ENCODE measurements at places on chromosomes 12 and 14.
A peak's percentile ranks its signal among the peaks of the same experiment; 100 is the strongest.

DNA sequence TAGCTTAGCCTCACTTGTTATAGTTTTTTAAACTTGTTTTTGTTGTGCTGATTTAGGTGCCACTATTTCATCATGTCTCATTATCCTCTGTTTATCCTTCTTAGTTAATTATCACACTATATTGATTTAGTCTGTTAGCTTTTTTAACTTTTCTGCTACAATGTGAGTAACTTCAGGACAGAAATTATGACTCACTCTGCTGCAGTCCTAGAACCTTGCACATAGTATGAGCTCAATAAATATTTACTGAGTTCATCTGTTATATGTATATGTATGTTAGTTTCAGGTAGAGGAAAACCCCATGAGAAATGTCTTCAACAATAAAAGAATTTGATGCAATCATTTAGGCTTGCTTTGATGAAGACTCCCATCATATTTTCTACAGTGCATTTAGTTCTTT is 224.3 kb upstream of the NAV3 start:
- DNase-seq: no peak

DNA sequence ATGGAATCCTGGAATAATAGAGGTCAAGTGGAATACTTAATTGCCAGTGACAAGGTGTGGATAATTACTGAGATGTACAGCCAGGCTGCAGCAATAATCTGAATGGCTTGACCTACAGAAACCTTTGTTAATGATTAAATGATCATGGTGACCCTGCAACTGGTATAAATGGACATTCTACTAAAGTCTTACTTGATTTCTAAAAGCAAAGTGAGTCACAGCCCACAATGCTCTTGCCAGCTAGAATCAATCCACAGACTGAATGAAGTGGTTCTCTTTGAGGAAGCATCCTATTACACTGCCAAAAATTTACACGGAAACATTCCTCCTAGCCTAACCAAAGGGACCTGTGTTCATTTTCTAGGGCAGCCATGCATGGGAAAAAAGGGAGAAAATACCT is 518.5 kb downstream of the SOX5 start:
- DNase-seq: no peak

- DNase-seq: no peak
Measured at GRCh38 chr12:32437095-32437515, 37.7 kb downstream of the FGD4 start.

GRCh38 chr12:30016540-30017055 is 232.9 kb upstream of the TMTC1 start:
- no peak for DNase-seq

DNA sequence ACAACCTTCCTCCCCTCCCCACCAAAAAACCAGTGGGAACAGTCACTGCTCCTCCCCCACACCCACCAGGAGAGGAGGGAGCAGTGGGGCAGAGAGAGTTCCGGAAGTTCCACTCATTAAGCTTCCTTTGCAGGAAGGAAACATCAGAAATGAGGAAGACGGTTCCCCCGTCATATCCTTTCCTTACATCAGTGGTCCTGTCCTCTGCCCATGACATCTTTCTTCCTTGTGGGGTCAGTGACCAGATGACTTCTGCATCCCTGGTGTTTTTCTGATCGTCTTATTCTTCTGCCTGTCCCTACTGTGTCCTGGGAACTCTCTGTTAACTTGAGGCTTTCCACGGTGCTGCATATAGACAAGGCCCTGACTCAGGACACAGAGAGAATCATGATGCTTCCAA is 40.8 kb upstream of the SPTLC2 start:
- no peak for DNase-seq

GRCh38 chr14:64502456-64502855 is 1.2 kb downstream of the ZBTB25 start:
- DNase-seq: peak; percentile 64

DNA sequence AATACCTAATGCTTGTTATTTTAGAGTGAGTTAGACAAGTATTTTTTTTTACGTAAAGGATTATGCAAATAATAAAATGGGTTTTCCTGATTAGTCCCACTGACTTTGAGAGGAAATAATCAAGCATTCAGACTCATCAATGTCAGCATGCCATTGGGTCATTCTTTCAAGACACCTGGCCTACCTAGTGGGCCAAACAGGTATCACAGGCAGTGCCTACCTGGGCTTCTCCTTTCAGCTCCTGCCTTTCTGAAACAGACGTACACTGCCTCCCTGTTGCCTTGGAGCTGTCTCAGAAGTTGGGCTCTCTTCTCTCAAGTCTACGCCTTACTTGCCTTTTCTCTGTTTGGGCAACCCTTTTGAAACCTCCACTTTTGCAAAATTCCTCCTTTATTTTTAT is 545.6 kb downstream of the SNAPC1 start:
- no peak for DNase-seq

DNA sequence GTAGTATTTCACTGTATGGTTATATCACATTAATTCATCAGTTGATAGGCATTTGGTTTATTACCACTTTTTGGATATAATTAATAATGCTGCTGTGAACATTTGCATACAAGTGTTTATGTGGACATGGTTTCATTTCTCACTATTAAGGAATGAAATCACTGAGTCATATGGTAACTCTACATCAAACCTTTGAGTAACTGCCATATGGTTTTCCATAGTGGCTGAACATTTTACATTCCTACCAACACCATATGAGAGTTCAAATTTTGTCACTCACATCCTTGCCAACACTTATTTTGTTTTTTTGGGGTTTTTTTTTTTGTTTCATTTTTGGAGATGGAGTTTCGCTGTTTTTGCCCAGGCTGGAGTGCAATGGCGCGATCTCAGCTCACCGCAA is 30.2 kb upstream of the EAPP start:
- no peak for DNase-seq

- no peak for DNase-seq
Measured at GRCh38 chr12:123971770-123972456, 718 bp downstream of the CCDC92 start.

GRCh38 chr12:132056951-132057350 is 87.2 kb downstream of the DDX51 start:
- no peak for DNase-seq

DNA sequence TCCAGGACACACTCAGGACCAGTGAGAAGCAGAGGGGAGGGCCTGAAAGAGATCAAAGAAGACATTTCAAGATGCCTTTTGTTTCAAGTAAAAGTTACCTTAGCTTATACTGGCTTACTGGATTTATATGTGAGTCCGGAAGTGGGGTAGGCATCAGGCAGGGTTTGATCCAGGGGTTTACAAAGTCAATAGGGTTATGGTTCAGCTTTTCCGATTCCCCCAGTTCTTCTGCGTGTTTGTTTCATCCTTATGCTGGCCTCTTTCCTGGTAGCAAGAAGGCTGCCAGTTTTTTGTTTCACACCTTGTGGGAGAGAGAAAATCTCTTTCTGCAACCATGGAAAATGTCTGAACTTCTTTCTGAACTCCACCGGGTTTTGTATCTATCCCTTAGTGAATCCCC is 126.3 kb downstream of the ESRRB start:
- DNase-seq: no peak

GRCh38 chr14:102929241-102930137 is 7.0 kb downstream of the AMN start:
- DNase-seq: no peak

DNA sequence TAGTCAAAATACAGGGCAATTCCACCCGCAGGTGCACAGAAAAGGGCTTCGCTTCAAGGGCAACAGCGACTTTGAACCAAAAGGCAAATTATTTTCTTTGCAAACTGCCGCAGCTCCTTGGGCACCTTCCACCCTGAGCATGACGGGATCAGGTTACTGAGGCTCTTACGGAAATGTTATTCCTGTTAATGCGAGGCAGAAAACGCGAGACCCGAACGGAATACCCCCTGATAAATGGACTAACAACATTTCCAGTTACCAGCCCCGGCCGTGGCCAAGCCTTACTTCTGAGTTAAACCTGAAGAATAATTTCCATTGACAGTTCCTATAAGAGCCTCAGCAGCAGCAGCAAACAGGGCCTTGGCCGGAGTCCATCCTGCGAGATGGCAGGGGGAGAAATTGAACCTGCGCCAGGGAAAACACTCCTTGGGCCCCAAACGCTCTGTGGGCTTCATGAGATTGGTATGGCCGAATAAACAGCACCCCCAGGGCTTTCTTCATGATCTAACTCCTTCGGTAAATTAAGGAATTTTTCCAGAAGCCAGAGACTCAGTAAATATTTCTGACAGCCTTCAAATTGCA is 70.0 kb upstream of the DICER1 start:
- peak; percentile 74 for DNase-seq

DNA sequence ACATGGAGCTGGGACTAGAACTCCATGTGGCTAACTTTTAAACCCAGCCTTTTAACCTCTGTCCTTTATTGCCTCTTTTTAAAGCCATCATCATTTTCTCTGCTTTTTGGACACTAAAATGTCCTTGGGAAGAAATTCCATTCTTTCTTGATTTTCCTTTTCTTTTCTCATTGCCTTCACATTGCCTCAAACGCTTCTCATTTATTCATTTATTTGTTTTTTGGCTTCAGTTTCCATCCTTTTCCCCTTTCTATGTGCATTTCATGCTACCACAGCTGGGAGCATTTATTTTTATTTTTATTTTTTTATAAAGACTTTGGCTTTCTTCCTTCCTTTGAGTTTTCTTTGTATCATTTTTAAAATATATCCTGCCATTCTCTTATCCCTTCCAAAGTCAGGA is 212.2 kb downstream of the DACT1 start:
- DNase-seq: no peak

GRCh38 chr12:47560415-47560814 is 145.4 kb downstream of the RPAP3 start:
- no peak for DNase-seq

DNA sequence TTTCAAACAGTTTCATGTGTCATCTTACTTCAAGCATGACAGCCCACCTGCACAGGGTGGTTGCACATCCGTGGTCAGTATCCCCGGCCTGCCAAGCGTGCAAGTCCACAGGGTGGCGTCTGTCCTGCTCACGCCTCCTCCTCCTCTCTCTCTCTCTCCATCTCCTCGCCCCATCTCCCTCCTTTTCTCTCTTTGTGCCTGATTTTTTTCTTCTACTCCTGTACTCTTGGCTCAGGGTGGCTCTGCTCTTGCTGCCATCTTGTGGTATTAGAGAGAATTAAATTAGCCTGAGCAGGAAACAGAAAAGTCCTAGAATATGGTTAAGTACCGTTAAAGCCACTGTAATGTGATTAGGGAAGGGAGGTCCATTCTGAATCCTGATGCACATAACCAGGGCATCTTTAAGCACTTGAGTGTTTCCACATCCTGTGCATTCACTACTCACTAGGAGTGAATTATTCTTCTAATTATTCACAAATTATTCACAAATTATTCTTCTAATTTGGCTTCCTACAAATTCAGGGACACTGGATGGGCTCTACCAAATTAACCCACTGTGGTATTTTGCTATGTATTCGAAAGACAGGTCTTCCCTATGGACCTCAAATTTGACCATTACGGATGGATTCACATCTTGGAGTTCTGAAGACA is 25.5 kb upstream of the DTX1 start:
- DNase-seq: peak; percentile 44

- DNase-seq: no peak
Measured at GRCh38 chr12:111178181-111179081, 190.5 kb downstream of the PHETA1 start.

DNA sequence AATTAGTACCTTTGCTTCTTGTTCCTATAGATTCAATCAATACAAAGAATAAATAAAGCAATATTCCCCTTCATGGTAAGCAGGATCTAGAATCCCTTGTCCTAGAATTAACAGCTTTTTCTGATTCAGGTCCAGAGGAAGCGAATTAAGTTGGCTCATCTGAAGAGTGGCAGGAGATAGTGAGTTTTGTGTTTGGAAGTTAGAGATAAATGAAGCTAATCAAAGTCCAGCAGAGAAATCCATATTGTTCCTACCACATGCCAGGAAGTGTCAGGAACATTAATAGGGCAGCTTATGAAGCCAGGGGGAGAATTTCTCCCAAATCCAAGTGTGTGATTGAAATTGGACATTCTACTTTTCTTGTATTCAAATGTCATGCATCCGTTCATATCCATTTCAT is 13.9 kb downstream of the CAPZA3 start:
- no peak for DNase-seq

DNA sequence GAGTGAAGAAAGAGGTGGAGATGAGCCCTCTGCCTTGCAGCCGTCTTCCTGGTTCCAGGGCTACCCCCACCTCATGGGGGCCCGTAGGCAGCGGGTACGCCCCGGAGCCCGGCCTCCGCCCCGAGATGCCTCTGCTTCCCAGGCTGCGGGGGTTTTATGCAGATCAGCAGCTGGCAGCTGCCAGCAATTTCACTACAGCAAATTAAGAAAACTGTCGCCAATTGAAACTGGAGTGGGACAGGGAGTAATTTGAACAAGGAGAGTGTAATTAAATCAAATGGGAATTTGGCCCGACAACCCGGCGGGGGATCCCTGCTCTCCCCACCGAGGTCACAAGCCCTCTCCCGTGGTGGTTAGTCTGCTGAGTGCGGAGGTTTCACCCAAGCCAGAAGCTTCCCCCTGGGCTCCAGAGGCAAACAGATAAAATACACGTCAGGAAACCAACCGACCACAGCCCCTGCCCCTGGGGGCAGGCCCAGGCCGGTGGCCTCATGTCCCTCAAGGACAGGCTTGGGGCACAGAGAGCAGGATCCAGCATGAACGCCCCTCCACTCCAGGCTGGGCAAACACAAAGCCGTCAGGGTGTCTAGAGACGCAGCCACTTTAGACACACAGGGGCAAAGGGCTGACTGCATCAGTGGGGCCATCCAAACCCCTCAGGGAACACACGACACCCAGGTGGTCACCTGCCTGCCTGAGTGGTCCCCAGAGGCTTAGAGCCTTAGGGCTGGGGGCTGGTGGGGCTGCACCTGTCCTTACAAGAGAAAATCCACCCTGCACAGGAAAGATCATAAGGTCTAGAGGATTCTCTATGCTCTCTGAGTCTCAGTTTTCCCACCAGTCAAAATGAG is 53.8 kb downstream of the TESC start:
- peak; percentile 75 for DNase-seq

DNA sequence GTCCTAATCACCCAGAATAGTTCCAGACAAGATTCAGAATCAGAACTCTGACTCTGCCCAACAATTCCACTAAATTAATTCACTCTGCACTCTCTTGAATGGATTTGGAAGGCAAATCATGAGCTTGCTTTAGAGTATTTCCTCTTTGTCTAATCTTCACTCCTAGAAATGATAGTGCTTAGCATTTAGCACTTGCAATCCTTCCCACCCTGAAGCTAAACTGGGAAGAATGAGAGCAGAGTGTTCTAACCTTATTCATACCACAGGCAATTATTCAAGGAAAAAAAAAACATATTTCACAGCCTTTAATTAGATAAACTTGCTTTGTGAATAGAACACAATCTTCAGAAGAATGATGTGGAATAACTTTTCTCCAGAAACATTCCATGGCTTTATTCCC is 264.6 kb downstream of the PAWR start:
- DNase-seq: no peak

DNA sequence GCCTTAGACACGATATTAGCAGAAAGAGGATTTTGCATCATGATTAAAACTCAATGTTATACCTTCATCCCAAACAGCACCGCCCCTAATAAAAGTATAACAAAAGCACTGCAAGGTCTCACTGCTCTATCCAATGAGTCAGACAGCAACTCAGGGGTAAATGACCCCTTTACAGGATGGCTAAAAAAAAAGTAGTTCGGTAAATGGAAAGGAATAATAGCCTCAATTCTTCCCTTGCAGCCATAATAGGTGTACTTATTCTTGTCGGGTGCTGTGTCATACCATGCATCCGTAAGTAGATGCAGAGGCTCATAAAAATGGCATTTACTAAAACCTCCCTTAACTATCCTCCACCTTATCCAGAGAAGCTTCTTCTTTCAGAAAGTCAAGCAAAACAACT is 53.9 kb upstream of the AP4S1 start:
- no peak for DNase-seq

- no peak for DNase-seq
Measured at GRCh38 chr12:20592556-20592955, 102.6 kb upstream of the SLCO1C1 start.
